ENCODE measurements at places on chromosomes 4 and X.

DNA sequence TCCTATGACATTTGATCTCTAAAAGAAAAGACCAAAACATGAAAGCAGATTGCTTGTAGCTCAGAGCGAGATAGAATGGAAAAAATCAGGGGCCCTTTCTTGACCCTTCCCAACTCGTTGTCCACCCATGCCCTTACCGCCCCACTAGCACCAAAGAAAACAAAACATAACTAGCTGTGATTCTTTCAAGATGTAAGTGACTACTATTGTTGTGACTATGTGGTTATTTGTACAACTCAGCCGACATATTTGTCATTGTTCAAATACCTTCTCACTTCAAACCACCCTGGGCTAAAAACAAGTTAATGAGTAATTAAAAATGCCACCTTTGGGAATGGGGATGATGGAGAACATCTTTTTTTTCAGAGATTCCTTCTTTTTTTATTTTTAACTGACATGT is 171.2 kb upstream of the GPC4 start:
- DNase-seq = no peak

- DNase-seq = no peak
These were observed 109.3 kb upstream of the KLHL13 start for GRCh38 chrX:118225711-118226428.

DNA sequence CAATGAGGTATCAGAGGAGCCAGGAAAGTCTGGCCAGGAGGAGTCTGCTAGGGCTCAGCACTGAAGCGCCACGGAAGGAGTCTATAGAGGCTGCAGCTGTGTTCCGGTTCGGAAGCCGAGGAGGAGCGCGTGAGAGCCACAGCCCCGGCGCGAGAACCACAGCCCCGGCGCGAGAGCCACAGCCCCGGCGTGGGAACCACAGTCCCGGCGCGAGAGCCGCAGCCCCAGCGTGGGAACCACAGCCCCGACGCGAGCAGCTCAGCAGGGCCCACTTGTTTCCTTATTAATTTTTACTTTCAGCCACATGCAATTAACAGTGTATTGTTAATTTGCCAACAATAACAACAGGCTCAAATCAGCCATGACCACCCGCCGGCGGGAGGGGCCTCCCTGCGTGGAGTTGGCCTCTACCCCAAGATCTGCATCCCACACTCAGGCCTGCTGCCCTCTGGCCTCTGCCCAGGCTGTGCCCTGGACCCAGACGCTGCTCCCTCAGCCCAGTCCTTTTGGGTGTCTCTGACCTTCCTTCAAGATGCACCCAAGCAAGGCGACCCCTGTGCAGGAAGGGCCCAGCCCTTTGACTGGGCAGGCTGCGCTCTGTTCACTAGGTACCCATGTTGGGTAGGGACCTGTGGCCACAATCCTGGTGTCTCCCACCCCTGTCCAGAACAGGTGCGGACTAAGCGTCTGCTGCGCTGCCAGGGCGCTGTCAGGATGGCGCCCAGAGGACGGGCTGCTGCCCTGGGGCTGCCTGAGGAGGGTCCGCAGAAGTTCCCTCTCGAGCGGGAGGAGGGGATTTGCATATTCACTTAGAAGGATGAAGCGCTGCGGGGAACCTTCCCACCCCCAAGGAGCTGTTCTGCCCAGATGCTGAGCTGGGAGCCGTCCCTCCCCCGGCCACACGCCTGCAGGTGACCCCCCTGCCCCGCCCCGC is 113.8 kb downstream of the ADRA2C start:
- DNase-seq = no peak

DNA sequence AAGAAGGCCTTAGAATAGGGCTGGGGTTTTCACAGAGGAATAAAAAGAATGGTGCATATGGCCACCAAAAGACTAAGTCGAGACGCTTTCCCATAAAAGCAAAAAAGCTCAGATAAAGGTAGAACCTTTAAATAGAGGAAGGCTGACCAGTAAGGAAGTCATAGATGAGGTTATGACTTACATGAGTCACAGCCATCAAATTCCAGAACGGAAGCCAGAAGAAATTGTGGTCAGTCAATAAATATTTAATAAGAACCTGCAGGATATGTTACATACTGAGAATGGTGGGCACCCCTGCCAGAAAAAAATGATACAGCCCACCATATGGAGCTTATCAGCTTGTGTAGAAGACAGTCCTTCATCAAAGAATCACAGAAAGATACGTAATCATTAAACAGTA is 120.1 kb downstream of the MANBA start:
- no peak for DNase-seq

DNA sequence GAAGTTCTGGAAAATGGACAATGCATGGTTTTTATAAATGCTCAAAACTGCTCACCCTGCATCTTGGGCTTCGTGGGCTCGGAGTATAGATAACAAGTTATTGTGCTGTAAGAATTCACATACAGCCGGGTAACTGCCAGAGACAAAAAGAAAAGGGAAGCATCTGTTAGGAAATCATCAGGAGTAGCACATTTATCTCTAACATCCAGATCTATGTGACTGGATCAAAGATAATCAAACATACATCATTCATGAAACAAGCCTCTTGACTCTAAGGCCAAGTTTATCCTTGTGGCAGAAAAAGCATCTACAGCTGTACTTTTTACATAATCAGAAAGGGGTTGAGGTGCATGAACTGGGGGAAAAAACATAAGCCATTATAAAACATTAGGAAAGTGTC is 264.2 kb downstream of the PPP3CA start:
- no peak for DNase-seq

GRCh38 chrX:46180258-46180687 is 364.9 kb downstream of the ZNF674 start:
- DNase-seq = no peak

DNA sequence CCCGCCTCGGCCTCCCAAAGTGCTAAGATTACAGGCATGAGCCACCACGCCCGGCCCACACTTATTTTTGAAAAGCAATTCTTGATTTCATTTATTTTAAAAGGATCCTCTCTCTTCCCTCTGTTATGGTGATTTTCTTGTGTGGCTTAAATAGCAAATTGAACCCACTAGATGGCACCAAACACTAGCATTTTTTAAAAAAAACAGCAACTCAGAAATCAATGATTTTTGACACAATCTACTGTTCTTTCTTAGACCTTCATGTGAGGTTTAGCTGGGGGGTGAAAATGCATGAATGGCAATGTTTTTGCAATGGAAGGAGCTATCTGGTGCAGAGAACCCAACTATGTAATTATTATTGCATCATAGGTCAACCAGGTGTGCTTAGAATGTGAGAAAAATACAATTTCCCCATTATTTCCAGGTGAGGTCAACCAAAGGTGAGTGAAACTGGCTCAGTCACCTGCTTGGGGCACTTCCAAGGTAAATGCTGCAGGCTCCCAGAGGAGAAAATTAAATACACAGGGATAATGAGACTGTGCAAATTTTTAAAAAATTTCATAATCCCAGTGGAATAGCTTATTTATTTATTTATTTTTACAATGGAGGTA is 226.7 kb upstream of the PRKX start:
- no peak for DNase-seq

DNA sequence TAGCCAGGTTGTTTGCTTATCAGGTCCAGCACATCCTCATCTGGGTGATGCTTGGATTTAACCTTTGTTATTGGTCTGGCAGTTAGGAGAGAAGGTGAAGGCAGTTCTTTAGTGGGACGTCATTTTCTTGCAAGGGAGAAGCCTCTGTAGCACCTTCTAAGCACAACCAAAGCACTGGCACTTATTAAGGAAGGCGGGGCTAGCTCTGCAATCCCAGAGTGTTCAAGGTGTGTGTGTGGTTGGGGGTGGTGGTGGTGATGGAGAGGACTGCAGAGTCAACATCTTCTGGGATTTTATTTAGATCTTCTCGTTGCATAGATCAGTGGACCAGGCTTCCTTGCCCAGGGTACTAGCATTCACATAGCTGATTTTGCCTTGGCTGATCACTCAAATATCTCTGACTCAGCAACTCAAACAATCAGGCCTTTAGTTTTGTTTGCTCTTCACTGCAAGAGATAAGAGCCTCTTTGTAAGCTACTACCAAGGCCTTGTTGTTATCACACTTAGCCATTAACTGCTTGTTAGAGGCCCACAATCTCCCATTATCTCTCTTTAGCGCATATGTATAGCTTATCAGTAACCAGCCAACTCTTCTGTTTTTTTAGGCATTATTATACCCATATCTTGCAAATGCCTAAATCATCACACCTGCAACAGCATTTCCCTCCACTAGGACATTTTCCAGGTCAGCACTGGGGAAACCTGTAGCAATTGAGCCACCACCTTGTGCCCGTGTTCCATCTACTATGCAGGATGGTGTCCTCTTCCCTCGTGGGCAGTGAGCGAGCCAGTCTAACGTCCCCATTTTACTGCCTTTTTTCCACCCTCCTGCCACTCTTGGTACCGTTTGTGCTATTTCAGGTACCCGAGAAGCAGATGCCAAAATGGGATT is 36.5 kb upstream of the LINC00632 start:
- DNase-seq = no peak

GRCh38 chrX:54824195-54824594 is 16.6 kb downstream of the MAGED2 start:
- DNase-seq = no peak

GRCh38 chrX:69256291-69256565 is 91.0 kb upstream of the PJA1 start:
- DNase-seq = no peak

GRCh38 chr4:31146366-31146765 is 426.2 kb downstream of the PCDH7 start:
- no peak for DNase-seq

- no peak for DNase-seq
These were observed 12.2 kb upstream of the FNIP2 start for GRCh38 chr4:158756588-158756987.

GRCh38 chrX:154443992-154444754 is at the start of gene FAM50A:
FAM50A (plus strand) TSS chrX:154444141; CDS start chrX:154444236, 95 bp downstream.
- peak; percentile 36 for DNase-seq

DNA sequence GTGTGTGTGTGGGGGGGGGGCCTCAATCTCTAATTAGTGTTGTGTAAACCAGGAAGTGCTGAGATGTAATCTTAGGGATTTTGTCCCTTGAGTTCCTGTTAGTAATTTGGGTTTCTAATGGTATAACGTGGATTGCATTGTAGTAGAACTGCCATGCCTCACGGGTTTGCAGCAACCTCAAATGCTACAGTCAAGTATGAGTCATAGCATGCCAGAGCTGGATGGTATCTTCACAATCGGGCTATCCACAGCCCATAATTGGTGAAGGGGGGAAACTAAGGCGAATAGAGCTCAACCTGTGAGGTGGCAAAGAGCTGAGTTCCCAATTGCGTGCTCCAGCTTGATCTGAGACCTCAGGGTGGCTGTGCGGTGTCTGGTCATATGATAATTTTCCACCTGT is 2.2 kb upstream of the FMR1NB start:
- no peak for DNase-seq

DNA sequence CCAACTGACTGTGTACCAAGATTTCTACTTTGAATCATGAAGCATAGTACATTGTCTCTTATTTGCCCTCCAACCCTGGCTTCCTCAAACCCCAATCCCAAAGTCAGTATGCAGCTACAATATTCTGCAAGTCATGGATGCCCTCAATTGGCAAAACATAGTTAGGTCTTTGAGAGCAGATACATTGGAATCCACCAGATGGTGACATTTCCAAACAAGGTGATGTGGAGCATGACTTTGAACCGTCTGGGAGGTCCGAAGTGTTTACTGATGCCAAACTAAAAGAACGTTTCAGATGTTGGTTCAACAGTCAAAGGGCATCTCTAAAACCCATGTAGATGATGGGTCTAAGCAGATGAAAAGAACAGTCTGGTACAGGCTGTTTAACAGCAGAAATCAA is 43.7 kb upstream of the FRMD7 start:
- no peak for DNase-seq

DNA sequence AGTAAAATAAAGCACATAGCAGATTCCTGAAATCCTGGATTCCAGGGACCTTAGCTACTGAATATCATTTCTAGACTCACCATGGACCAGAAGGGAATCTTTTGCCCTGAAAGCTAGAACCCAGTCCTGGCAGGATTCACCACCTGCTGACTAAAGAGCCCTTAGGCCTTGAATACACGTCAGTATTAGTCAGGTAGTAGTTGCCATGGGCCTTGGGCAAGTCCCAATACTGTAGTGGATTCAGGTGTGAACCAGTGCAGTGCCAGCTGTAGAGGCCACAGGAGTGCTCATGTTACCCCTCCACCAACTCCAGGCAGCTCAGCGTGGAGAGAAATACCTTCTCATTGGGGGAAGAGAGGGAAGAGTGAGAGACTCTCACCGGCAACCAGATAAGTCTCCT is 64.1 kb upstream of the UBQLN2 start:
- no peak for DNase-seq

GRCh38 chr4:154004507-154005170 is 215.8 kb upstream of the SFRP2 start:
- DNase-seq = no peak

DNA sequence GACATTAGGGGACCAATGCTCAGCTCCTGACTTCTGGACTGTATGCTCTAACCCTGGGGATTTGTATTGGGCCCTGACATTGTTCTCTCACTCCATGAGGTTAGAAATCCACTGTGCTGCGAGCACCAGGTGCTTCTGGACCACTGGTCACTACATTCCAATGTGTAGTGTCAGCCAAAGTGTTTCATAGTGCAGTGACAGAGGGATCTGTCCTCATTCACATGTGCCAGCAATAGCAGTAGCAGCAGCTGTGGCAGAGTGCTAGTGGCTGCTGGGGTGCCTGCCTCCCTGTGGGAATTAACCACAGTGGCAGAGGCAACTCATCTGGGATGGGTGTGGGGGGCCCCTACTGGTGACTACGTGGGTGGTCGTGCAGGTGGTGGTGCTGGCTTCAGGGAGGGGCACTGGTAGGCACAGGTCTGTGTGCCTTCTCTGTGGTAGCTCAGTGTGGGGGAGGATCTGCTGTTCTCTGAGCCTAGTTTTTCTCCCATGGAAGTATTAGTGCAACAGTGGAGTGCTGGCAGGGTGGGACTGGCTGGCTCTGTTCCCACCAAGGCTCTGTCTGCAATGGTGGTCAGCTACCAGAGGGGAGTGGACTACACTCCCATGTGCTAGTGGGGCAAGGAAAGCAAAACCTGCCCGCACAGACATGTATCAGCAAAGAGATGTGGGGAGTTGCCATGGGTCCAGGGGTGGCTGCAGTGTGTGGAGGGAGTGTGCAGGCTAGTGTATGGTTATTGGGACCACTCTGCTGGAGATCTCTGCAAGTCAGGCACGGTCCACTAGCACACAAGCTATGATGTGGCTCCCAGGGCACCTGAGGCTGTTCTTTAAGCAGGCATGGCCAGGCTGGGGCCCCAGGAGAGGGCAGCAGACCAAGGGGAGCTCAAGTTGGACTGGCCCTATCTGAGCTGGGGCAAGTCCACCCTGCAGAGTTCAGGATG is 78.5 kb downstream of the SCLT1 start:
- no peak for DNase-seq

- no peak for DNase-seq
These were observed 175.9 kb downstream of the DCLK2 start for GRCh38 chr4:150253965-150254630.
